Fibroblast of skin of left quadriceps (primary cell): ENCODE measurements at places on chromosomes 5 and 9.

DNA sequence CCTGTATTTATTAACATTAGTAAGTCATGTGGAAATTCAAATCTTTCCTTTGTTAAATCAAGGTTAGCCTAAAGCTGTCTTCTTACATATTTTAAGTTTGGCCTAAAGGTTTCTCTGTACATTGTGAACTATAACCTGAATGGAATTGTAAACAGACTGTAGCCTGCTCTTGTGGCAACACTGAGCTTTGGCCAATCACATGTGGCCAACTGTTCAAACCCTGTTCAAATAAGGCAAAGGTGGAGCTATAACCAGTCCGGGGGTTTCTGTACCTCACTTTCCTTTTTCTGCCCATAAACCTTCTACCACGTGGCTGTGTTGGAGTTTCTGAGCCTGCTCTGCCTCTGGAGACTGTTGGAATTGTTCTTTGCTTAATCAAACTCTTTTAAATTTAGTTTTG lies 3.3 kb upstream of the HAPLN1 start:
- no peak for DNase-seq

- DNase-seq, result peak; percentile 7
Observed at GRCh38 chr9:72773570-72773969, 179.3 kb downstream of the ALDH1A1 start.

DNA sequence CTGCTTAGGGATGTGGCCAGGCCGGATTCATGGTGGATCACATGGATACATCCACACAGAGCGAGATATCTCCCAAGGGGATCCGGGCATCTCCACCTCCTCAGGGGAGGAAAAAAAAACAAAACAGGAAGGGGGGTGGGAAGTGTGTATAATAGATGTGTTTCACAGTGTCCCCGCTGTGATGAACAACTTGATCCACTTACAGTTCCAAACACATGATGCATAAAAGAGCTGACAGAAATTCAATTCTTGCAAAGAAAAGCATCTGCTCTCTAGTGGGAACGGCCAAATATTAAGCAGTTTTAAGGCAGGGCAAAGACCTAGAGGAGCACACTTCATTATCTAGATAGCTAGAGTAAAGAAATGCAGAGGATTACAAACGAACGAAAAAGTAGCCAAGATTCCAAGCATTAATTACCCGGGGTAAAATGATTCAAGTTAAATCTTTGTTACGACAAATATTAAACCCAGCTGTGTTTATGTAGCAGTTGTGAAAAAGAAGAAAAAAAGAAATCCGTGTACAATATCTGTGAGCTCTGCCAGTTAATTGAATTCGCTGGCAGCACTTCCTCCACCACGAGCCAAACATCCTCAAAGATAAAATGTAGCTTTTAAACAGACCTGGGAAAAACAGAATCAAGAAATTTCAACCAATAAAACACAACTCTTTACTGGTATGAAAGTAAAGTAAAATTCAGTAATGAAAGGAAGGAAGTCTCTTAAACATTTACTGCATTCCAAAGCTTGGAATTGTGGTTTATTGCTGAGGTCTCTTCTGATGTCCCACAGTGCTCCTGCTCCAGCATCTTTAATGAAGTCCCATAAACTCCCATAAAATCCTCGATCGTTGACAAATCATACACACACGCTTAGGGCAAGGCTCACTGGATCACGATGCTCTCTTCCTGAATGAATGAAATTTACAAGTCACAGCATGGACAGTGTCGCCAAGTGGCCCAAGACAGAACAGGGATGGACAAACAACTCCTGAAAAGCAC lies 213.0 kb downstream of the CRB2 start:
- peak; percentile 74 for DNase-seq

DNA sequence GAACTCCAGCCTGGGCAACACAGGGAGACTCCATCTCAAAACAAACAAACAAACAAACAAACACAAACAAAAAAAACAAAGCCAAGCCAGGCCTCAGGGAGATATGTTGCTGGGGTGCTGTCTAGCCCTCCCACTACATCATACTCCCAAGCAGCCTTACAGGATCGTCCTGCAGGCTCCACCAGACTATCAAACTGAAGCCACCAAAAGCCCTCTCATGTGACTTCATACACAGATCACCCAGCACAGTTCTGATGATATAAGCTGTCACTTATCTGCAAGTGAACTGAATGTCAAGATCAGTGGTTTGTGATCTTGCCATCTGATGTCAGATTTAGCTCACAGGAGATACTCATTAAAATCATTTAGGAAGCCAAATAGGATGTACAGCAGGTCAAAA lies 43.3 kb downstream of the WDR41 start:
- DNase-seq, result no peak

DNA sequence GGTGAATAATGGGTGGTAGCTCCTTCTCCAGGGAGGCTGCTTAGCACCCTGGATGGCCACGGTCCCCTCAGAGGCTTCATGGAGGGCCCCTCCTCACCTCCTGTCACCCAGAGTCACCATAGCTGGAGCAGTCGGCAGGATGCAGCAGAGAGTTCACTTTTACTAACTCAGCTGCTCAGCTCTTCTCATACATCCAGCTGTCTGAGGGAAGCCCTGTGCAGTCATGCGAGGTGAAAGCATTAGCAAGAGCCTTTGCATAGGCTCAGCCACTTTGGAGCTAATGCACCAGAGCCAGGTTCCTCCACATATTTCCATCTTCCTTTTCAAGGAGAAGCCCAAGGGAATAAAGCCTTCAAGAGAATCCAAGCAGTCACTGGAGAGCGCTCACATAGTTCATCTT lies 499.2 kb downstream of the BNC2 start:
- no peak for DNase-seq

DNA sequence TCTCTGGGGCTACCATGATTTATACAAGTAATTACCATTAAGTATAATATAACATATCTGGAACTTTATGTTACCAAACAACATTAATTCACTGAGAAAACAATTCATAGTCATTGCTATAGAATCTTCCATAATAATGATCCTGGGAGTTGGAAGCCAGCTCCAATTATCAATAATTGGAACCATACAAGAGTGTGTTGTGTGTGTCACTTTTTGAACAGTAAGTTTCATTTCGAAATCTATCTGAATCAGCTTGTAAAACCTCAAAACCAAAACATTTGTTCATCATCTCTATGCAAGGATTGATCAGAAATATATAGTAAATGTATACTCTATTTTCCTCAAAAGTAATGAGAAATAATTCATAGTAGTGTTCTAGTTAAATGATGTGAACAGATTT lies 348.1 kb downstream of the ARL15 start:
- DNase-seq, result no peak

GRCh38 chr5:6578676-6579343 lies 54.0 kb downstream of the NSUN2 start:
- DNase-seq, result no peak

DNA sequence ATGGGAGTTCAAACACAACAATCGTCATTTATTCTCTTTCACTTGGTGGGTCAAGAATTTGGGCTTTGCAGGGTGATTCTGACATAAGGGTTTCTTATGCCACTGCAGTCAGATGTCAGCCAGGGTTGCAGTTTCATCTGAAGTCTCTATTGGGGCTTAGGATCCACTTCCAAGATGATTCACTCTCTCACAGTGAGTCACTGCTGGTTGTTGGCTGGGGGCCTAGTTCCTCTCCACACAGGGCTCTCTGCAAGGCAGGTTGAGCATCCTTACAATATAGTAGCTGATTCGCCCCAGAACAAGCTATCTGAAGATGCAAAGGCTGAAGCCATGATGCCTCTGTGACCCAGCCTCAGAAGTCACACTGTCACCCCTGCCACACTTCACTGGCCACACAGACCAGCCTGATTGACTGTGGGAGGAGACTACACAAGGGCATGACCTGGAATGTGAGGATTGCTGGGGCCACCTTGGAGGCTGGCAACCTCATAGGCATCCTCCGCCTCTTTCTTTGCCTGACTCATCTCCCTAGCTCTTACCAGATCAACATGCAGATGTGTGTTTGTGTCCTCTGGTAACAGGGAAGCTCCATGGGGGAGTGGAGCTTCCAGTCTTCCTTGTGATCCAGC lies 4.5 kb upstream of the CARD19 start:
- DNase-seq, result peak; percentile 46

GRCh38 chr5:112866739-112867138 lies 5.7 kb downstream of the SRP19 start:
- no peak for DNase-seq

DNA sequence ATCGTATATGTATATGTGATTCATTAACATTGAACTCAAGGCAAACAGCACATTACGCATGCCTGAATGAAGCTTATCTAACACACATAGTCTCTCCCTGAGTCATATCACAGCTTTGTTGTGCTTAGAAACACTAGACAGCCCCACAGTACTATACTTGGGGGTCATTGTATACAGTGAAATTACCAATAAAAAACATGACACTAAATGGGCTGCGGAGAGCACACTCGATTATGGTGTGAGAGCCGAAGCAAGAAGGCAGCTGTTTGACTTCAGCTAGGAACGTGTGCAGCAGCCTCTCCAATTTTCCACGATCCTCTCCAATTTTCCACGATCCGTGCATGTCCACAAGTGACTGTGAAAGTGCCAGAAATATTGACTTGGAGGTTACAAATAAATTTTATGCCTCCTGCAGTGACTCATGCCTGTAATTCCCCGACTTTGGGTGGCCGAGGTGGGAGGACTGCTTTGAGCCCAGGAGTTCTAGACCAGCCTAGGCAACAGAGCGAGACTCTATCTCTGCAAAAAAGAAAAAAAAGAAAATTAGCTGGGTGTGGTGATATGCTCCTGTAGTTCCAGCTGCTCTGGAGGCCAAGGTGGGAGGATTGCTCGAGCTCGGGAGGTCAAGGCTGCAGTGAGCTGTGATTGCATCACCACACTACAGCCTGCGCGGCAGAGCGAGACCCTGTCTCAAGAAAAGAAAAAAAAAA lies 102.4 kb downstream of the DAPK1 start:
- DNase-seq, result peak; percentile 69

DNA sequence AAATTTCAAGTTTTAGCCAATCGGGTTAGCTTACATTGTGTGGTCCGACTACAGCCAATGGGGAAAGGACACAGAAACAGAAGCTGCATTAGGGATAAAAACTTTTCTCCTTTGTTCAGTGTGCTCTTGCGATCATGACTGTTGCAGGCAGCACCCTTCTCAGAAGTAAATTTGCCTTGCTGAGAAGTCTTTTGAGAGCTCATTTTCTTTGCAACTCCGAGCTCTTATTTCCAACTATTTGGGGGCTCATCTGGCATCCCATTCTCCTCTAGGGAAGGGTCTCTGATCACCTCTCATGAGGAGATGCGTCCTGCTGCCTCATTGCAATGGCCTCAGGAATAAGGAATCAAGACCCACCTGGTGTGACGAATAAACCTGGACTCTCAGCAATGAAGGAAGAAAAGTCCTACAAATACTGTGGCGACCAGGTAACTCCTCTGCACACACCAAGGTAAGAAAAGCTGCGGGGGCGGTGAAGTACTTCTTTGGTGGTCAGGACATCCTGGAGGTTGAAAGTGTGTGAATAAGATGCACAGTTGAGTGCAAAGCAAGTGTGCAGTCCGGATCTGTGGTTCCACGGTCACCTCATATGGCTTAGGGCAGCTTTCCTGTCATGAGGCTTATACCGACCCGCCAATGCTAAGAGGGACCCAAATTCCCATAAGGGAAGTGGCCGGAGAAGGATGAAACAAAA lies 20.4 kb downstream of the CNOT8 start:
- DNase-seq, result no peak

- DNase-seq, result peak; percentile 11
Observed at GRCh38 chr5:96763026-96763425, 44.7 kb downstream of the ERAP1 start.

DNA sequence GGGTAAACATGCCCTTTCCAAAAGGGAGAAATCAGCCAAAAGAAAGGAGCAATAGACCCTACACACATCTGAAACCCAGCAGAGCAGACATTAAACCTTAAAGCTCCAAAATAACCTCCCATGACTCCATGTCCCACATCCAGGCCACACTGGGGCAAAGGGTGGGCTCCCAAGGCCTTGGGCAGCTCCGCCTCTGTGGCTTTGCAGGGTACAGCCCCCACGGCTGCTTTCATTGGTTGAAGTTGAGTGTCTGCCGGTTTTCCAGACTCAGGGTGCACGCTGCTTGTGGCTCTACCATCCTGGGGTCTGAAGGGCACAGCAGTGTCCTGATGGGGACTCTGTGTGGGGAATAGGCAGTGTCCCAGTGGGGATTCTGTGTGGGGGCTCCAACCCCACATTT lies 146.5 kb downstream of the ZDHHC21 start:
- DNase-seq, result no peak

DNA sequence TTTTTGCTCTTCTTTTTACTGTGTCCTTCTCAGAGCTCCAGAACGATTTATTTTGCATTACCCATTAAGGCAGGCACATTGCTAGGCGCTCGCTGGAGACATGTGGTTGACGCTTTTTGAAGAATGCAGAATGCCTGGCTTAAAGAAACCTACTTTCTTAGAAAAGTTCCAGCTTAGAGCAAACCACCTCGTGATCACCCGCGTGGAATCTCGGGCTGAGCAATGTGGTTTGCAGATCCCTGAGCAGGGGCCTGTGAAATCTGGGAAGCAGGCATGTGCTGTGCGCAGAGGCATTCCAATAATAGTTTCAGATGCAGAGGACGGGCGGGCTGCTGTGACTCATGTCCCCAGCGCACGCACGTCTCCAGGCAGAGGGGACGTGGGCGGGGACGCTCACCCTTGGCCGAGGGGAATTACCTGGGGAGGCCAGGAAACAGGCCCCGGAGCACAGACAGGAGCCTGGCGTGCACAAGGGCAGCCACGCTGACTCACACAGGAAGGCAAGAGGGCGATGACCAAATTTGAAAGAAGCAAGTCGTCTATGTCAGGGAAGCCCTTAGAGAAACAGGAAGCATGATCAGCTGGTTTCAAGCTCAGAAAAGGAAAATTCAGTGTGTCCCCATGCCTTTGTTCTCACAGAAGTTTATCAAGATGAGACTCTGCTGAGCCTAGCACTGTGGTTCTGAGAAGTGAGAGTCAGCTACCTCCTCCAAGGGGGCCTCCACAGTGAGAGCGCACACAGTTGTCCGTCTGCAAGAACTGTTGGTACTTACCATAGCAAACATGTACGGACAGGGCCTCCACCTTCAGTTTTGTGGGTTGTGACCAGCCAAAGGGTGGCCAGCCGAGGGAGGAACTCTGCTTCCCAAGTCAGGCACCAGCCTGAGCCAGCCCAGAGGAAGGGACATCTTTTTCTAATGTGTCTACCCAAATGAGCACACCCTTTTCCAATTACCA lies 218.6 kb downstream of the PIK3R1 start:
- DNase-seq, result peak; percentile 93

DNA sequence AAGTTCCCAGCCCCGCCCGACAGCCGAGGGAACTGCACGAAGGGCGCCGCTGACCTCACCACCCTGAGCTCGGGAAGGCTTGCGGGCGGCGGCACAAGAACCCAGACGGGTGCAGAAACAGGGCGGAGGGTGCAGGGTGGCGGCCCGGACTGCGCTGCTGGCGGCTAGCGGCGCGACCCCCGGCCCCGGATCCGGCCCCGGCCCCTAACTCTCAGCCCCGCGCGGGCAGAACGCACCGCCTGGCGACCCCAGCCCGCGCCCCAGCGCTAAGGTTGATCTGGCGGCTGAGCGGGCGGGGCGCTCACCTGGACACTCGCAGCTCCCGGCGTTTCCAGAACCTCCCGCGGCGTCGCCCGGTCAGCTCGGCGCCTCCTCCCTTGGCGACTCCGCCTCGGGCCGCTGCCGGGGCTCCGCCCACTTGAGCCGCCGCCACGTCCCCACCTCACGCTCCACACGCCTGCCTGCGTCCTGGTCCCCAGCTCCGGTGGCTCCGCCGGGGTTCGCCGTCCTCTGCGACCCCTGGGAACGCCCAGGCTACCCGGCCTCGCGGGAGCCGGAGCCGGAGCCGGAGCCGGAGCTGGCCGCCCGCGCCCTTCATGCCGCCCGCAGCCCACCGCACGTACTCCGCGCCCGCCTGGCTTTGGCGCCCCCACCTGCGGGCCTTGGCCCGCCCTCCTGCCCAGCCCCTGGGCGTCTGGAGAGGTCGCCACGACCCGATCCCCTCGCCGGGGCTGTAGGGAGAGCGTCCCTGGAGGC lies at the start of gene P4HA2:
Gene P4HA2, minus strand, starts transcription at position 369 of the 756 bp plus-strand sequence. CDS start 9,227 bp downstream, outside the sequence.
- peak; percentile 39 for DNase-seq

- DNase-seq, result no peak
Observed at GRCh38 chr5:109877670-109878045, 187.9 kb downstream of the MAN2A1 start.
